ENCODE measurements at places on chromosomes 1 and 21.

- DNase-seq = no peak
These were observed 74.1 kb downstream of the GADD45A start for GRCh38 chr1:67759066-67759465.

DNA sequence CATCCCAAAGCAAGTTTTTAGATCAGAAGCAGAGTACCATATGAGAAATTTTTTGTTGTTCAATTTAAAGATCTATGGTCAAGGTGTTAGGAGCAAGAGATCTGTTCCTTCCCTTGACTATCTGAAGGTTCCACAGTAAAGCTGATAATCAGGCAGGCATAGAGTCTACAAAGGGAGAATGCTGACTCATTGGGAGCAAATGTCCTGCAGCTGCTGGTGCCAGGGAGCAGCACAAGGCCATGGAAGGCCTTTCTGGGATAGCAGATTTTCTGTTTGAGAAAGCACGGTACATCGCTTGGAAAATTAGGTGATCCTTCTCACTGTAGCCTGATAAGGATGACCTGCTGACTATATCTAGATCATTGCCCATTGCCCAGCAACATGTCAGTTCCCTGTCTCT lies 210.1 kb upstream of the C1orf87 start:
- DNase-seq = peak; percentile 12

DNA sequence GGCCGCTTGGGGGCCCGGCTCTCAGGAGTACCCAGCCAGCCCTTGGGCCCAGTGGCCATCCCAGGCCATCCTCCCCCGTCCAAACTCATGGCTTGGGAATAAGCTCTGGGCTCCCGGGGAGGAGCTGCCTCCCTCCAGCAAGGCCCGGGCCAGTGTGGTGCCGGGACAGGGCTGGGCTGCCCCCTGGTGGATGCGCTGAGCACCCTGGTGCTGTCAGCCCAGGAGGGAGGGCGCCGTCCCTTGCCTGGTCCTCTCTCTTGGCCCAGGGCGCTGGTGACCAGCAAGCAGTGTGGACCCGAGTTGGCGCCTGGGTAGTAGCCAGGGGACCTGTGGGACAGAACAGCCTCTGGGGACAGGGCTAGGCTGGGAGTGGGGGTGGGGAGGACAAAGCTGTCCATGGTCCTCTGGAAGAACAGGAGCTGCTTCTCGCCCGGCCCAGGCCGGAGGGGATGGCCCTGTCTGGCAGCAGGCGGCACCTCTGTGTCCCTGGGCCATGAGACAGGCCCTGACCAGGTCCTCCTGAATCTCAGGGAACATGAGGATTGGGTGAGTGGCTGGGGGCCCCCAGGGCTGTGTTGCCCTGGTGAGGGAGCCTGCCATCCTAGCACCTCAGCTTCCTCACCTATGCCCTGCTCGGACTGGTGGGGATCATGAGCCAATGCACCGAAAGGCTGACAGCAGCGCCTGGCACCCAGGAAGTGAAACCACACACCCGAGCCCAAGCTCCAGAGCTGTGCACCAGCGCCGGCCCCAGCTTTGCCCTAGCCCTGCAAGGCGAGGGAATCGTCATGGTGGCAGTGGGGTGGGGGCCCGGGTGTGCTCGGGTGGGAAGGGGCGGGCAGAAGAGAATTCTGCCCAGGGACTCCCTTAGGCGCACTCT lies 9.4 kb downstream of the MORN1 start:
- peak; percentile 75 for DNase-seq

- no peak for DNase-seq
These were observed 73.2 kb downstream of the DISC1 start for GRCh38 chr1:231699784-231700183.

DNA sequence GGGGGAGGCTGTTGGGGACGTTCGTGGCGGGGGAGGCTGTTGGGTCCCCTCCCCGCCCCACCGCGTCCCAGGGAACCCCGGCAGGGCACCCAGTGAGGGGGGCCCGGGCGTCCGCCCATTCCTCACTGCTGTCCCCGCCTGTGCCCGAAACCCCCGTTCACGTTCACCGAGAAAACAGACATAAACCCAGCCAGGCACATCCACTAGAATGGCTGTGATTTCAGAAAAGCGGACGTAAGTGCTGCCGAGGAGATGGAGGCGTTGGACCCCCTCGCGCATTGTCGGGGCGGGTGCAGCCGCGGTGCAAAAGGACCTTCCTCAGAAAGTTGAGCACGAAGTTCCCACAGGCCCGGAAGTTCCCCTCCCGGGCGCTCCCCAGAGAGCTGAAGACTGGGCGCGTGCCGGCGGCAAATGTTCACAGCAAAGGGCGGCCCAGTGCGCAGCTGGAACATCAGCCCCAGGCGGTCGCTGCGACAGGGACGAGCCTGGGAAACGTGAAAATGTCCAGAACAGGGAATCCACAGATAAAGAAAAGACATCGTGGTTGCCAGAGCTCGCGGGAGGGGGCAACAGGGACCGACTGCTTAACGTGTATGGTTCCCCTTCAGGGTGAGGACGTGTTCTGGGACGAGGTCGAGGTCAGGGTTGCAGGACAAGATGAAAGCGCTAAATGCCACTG lies 18.5 kb upstream of the SAMD11 start:
- DNase-seq = no peak

- DNase-seq = peak; percentile 56
These were observed 89.1 kb upstream of the KCNK2 start for GRCh38 chr1:214993419-214993818.

DNA sequence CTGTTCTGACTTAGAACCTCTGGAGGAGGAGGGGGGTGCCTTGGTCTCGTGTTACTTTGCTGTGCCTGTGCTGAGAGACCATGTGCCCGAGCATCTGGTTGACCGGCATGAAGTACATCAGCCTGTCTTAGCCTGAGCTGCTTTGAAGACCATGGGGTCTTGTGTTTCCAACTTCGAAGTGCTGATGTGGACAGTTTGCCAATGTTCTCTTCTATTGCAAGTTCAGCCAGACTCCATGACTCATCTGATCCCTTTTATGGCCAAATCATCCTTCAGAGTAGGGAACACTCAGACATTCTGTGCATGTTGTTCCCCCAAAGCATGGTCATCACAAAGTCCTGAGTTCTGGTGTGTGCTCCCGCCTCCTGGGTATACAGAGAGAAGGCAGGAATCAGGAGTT lies 6.0 kb upstream of the PLA2G2C start:
- DNase-seq = no peak

DNA sequence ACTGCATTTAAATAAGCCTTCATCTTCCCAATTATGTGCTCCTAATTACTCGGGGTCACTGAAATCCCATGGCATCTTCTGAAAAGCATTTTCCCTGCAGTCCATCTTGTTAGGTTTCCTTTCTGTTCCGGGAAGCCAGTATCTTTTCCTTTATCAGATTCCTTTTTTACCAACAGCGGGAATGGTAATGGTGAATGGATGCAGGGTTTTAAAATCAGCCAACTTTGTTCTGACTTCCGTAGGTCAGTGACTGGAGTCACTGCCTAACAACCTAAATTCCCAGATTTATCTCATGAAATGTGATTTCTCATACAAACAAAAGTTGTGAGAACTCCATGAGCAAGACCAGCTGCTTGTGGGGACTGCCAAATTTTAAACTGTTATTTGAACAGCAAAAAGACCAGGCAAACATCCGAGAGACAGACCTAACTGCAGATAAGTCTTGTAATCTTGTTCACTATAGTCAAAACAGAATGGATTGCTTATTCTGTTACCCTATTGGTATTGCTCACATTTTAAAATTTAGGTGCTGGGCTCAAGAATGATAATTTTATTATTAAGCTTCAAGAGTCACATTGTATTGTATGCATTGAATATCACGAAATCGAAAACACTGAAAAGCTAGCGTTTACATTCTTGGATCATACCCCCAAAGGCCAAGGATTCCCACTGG lies 1.2 kb upstream of the RWDD3 start:
- DNase-seq = peak; percentile 4

DNA sequence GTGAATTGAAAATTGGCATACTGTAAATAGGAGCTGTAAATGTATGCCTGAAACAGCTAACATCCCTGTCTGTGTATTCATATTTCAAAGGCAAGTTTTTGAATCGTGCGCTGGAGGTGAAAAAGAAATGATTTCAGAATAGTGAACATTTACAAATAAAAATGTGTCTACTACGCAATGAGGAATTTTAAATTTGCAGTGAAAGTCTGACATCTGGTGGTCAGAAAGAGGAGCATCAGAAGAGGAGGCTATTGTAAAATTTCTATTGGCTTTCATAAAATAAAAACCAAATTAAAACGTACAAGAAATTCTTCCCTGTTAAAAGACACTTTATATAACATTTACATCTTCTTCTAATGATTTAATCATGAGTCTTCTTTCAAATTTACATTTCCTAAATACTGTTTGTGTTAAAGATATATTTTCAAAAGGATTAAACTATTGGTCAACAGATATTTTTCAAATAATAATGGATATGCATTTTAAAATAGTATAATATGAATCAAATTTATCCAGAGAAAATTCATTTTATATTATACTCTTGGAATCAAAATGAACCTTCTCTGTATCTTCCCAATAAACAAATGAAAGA lies 113.7 kb upstream of the RRP15 start:
- DNase-seq = peak; percentile 55

GRCh38 chr1:224059897-224060427 lies 53.9 kb upstream of the FBXO28 start:
- no peak for DNase-seq

GRCh38 chr1:15304708-15305467 lies 57.9 kb downstream of the FHAD1 start:
- DNase-seq = peak; percentile 43

- no peak for DNase-seq
These were observed 93.8 kb downstream of the SYT2 start for GRCh38 chr1:202616355-202616915.

DNA sequence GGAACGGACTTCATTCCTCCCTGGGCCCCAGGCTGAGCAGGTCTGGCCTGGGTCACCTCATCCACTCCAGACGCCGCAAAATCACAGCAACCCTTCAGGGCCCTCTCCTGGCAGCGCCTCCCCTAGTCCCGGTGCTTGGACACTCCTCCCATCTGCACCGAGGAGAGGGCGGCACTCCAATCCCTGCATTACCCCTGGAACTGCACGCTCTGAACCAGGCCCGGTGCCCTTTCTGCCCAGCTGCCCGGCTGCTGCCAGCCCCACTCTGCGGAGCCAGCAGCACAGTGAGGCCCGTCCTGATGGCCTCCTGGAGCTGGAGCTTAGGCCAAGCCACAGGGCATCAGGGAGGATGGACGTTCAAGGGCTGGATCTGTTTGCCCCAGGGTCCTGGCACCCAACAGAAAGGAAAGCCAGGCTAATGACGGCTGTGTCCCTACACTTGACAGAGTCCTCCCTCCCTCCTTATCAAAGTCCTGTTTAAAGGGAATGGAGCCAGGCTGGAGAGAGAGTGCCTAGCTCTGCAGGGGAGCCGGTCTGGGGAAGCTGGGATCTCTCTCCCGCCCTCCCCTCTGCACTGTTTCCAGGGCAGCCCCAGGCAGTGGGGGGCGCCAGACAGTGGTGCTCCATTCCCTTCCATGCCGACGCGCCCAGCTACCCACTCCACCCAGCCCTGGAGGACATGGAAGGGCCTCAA lies 12.7 kb downstream of the COL6A2 start:
- no peak for DNase-seq

All from EL (cell line).